ENCODE measurements at places on chromosomes 2 and 18.
A peak's percentile ranks its signal among the peaks of the same experiment; 100 is the strongest.

GRCh38 chr2:101900375-101900774 is 91.4 kb upstream of the IL1R2 start:
- DNase-seq: no peak

DNA sequence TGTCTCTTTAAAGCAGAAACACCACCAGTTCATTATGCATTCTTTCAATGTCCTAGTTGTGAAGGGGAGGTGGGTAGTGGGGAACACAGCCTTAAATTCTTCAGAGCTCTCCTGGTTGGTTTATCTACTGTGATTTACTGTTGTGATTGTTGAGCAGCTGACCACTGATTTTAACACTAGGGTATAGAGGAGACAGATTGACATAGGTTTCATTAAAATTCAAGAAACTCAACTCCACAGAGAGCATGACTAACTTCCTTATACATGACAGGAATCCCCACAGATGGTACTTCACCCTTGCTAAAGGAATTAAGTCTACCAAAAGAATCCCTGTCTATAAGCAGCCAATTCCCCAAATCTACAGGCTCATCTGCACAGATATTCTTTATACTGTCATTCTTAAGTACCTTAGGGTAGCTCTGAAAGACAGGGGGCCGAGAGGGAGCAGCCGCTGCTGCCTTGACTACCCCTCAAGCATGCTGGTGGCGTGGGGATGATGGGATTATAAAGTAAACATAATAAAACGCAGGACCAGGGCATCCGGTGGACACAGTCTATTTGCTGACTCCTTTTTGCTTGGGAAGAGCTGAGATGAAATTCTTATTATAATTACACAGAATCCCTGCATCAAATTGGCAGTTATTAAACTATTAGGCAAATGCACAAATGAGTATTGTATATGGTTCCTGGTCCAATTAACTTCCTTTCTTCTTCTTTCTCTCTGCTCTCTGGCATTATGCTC is 1377.6 kb upstream of the PIK3C3 start:
- DNase-seq: no peak

- DNase-seq: peak; percentile 60
Observed at GRCh38 chr2:161077367-161078210, 82.6 kb upstream of the TANK start.

DNA sequence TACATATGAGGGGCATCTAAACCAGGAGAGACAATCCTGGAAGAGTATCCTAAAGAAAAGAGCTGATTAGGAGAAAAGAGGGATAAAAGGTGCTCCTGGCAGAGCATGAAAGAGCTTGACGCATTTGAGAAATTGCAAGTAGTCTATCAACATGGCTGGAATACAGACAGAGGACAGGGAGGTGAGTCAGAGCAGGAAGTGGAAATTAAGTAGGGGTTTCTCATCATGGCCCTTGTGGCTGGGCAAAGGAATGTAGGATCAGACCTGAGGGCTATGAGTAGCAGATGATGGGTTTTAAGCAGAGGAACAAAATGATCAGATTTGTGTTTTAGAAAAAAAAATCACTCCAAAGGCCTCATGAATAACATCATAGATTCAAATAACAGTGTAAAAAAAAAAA is 49.2 kb upstream of the UGP2 start:
- peak; percentile 11 for DNase-seq

DNA sequence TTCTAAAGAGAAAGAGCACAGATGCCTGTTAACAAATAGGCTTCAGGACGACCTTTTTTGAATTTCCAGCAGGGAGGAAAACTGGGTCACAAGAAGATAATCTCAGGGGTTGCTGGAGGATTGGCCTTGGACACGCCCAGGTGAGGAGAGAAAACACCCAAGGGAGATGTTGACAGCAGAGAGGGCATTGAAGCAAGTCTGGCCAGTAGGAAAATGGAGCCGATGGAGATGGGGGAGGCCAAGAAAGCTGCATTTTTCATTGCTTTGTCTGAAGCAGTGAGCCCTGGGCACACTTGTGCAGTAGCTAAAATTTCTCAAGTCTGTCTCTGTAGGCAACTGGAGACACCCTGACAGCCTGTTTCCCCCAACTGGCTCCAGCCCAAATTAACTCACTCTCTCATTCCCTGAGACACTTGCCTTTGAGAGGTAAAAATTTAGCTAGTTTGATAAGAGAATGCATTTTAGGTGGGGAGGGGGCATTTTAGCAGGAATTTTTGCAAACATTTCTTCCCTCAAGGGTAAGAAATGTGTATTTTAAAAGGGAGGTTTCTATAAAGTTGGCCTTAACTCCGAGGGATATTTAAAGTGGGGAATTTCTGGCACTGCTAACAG is 165.5 kb downstream of the TGIF1 start:
- DNase-seq: no peak

GRCh38 chr2:28764909-28765711 is 13.5 kb downstream of the PPP1CB start:
- DNase-seq: no peak

GRCh38 chr18:55227771-55228170 is 268.5 kb upstream of the CCDC68 start:
- DNase-seq: no peak

DNA sequence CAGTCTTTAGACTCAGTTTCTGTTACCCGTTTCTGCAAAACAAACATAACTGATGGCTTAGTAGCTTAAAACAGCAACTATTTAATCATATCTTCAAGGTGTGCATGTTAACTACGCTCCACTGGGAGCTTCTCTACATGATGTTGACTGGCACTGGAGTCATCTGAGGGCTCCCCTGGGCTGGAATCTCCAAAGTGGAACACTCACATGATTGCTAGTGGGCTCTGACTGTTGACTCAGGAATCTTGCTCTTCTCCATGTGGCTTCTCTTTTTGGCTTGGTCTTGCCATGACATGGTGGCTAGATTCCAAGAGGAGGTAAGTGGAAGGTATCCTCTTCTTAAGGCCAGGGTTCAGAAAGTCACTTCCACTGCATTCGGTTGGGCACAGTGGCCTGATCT is 160.8 kb downstream of the PMAIP1 start:
- no peak for DNase-seq

- DNase-seq: no peak
Observed at GRCh38 chr2:188306271-188306670, 14.6 kb downstream of the GULP1 start.

DNA sequence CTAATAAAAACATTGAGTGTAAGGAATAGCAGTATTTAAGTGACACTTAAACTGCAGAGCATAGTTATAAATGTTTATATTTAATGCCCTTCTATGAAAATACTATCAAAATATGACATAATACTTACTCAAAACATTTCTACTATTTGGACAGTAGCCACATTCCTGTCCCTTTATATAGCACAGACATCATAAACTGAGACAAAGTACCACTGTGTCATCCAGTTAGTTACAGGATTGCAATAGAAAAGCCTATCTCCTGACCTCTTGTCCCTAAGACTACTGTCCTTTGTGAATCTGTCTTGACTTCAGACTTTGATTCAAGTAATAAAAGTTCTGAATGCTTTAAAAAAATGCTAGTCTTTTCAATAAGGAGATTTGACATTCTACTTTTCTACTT is 1528.5 kb upstream of the NXPH2 start:
- no peak for DNase-seq

GRCh38 chr2:190838492-190838910 is 42.1 kb upstream of the GLS start:
- no peak for DNase-seq

GRCh38 chr2:112047537-112048235 is 7.4 kb upstream of the TMEM87B start:
- DNase-seq: no peak

- no peak for DNase-seq
Observed at GRCh38 chr2:215868846-215869543, 144.4 kb downstream of the MREG start.

Measured in activated CD4-positive, alpha-beta T cell treated with anti-CD3 and anti-CD28 coated beads for 4 hours (primary cell).